Activated CD8-positive, alpha-beta memory T cell treated with anti-CD3 and anti-CD28 coated beads for 1 hour (primary cell): ENCODE measurements at places on chromosomes 4 and X.

GRCh38 chr4:102551958-102552565, 50.9 kb downstream of the NFKB1 start:
- no peak for DNase-seq

- no peak for DNase-seq
These were observed 104.0 kb downstream of the PHEX start for GRCh38 chrX:22135994-22136684.

GRCh38 chr4:40916880-40917279, 167.1 kb downstream of the NSUN7 start:
- no peak for DNase-seq

DNA sequence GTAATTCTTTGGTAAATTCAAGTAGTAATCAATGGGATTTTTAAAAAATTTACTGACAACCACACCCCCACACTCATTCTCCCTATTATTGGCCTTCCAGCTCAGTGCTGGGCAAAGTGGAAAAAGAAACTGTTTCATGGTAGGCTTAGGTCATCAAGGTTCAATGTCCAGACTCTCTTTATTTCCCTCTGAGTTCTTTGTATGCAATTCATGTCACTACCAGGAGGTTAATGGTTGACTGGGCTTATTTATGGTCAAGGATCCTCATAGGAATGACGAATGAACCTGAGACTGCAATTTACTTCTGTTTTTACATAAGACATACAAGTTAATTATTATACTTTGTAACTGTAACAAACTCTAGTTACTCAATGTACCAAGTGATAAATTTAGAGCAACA, 403.2 kb downstream of the KLHL13 start:
- DNase-seq, result no peak

GRCh38 chr4:137421796-137422195, 110.5 kb downstream of the PCDH18 start:
- DNase-seq, result no peak

DNA sequence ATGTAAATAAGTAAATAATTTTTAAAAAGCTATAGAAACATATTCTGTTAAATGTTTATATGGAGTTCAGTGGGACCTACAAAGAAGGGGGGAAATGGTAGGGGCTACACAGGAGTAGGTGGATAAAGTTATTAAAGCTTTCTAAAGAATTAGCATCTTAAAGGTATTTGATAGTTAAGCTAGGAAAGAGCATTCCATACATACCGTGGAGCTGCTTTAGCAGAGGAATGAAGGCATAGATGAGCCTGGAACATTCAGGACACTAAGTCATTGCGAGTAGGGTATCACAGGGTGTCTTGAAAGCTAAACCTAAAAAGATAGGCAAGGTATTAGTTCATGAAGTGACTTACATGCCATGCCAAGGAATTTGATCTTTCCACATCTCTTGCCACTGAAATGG, 60.4 kb downstream of the SLC10A6 start:
- DNase-seq, result no peak

- DNase-seq, result no peak
These were observed 153.4 kb downstream of the ARX start for GRCh38 chrX:24862343-24862742.

DNA sequence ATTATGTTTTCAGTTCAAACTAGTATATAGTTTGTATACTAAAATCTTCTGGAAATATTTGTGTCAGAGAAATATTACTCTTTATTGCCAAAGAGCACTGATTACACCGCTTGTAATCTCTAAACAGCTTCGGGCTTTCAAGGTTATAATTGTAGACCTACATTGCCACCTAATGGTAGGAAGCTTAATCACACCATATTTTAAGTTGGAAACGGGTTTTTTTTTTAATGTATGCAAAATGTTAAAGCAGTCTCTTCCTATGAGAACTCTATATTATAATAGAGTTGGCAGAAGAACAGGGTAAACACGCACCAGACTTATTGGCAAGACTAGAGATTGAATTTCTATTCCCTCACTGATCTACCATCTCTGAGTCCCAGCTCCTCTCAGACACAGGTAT, 19.5 kb upstream of the NFXL1 start:
- DNase-seq, result no peak

GRCh38 chr4:98314791-98315565, 53.8 kb downstream of the RAP1GDS1 start:
- DNase-seq, result no peak

DNA sequence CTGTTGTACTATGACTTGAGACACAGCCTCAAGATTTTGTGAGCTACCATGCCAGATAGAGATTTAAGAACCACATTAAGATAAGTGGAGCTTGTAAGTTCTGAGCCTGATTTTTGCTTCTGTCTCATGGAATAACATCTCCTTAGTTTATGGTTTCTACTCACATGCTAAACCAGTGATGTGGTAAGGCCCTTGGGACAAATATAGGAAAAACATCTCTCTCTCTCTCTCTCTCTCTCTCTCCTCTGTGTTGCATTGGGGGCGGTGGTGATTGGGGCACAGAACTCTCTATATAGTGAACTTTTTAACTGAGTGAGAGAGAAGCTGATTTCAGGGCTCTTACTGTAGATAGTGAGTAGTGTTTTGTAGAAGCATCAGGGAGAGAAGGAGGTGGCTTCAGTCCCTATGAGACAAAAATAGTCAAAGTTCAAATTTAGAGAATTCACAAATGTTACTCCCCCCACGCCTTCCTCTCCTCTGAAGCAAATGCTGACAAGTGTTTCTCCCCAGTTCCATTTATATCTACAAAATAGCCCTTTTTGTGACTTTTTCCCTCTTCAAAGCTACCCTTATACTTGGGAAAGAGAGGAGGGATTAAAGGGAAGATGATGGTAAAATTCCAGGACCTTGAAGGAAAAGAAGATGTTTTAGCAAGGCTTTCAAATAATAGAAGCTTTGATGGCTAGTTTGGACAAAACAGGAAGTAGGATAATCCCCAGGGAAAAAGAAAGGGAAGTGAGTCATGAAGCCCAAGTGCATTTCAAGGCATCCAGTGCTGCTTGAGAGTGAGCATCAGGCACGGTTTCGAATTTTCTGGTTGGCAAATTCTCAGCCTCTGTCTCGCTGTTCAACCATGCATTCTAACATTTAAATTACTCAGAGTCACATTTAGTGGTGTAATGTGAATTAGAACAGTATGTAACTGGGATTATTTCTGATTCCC, 134.3 kb upstream of the AP1S2 start:
- DNase-seq, result no peak

DNA sequence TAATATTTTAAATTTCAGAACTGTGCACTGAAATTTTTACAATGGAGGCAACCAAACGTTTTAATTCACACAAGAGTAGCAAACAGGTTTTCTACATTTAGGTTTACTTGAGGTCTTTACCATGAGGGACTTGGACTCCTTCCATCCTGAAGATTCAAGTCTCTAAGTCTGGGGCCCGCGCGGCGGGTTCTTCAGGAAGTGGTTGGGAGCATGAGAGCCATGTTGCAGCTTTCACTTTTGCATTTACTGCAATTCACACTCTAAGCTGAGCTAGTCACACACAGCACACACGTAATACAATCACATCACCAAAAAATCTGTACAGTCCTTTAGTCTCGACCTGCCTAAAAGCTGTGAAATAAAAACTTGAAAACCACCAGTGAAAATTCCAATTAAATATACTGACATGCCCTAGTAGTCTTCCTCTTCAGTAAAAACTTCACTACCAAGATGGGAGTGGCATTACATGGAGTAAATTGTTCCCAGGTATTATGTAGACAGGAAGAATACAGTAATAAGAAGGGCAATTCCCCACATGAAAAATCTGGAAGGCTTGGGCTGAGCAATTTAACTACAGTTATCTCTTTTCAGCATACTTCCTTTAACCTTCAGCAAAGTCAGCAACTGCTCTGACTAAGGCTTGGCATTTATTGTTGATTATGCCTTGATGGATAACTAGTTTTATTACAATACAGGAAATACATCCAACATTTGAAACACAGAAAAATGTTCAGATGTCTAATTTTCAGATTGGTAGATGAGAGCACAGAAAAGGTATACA, 571.1 kb upstream of the DIPK2B start:
- DNase-seq, result no peak

DNA sequence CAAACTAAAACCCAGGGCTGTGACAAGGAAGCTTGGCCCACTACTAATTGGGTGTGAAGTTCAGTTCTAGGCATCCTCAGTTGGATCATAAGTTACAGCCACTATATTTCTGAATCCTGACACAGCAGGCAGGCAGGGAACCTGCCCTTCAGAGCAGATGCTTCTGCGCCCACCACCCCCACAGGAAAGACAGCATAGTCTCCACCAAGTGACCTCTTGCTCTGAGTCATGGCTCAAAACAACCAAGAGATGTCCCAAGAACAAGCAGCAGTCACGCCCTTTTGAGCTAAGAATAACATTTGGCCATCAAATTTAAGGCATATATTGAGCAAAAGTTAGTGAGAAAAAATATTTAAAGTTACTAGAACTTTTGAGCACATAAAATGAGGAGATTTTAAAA, 170.7 kb upstream of the SMARCAD1 start:
- DNase-seq, result no peak

DNA sequence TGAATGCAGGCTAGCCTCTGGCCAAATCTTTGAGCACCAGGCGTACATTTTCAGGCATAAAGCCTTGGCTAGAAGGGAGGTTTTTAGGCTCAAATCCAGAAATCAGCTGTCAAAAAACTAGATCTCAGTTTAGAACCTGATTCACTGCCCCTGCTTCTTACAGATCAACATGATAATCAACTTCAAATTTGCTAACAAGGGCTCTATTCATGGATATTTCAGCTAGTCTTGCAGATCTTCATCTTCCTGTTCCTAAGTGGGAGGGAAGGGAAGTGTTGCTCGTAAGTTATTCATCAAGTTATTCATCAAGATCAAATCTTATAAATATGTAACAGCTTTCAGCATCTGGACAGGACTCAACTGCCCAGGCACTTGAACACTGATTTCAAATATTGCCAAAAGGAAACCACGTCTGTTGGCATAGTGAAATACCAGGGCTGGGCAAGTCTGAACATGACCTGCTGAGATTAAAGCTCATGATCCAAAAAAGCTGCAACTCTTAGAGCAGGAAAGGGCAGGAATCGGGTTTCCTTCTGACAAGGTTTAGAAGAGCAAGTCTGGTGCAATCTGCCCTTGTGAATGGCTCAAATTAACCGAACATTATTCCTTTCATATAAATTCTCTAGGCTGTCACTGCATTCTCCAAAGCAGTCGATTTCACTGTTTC, 200.3 kb downstream of the PDGFC start:
- no peak for DNase-seq

- DNase-seq, result no peak
These were observed 97.1 kb downstream of the AFF1 start for GRCh38 chr4:87031920-87032319.

- no peak for DNase-seq
These were observed 2184.4 kb upstream of the TENM3 start for GRCh38 chr4:180058691-180059215.

- no peak for DNase-seq
These were observed 855.0 kb upstream of the GRID2 start for GRCh38 chr4:91448668-91449330.

GRCh38 chrX:129771266-129771995, 8.3 kb upstream of the SASH3 start:
- no peak for DNase-seq

GRCh38 chr4:41640906-41641305, 102.9 kb downstream of the LIMCH1 start:
- DNase-seq, result no peak

GRCh38 chr4:85446141-85446861, 28.6 kb upstream of the ARHGAP24 start:
- DNase-seq, result no peak

- no peak for DNase-seq
These were observed 33.7 kb downstream of the HTT start for GRCh38 chr4:3108211-3108610.

DNA sequence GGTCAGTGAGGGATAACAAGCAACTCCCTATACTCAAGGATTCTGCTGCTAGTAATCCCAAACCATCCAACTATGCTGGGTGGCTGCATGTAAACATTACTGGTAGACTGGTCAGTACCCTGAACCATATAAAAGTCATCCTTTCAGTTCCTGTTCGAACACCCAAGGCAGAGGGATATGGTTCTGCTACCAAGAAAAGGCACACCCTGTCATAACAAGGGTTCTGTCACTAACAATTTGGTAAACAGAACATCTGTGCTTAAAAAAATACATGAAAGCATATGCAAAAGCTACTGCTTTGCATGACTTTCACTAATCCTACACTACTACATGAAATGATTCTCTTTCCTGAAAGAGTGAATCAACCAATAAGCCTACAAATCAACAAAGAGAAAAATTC, 76.8 kb upstream of the MCF2 start:
- DNase-seq, result no peak

DNA sequence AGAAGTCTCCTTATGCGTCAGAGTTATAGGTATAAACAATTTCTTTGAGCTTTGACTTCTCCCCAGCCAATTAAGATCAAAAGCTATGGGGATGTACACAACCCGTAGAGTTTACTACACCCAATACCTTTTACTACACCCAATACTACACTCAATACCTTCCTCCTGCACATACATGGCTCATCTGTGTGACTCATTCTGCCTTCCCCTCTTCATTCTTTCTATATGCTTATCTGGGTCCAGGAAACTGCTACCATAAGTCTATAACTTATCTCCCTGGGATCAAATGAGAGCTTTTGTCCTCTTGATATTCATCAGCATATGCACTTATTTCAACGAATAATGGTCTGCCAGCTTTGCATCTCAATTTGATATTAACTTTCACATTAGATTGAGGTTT, 28.2 kb downstream of the ANKRD50 start:
- DNase-seq, result no peak

DNA sequence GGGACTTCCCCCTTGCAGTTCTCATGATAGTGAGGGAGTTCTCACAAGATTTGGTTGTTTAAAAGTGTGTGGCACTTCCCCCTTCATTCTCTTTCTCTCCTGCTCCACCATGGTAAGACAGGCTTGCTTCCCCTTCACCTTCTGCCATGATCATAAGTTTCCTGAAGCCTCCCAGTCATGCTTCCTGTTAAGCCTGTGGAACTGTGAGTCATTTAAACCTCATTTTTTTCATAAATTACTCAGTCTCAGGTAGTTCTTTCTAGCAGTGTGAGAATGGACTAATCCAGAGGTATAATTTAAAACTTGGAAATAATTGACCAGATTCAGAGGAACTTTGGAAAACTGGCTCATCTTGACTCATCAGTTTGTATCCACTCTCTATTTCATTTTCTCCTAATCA, 129.0 kb downstream of the TMEM47 start:
- DNase-seq, result no peak

- peak; percentile 51 for DNase-seq
These were observed 17.3 kb downstream of the APLN start for GRCh38 chrX:129637217-129638109.

- DNase-seq, result no peak
These were observed 308.2 kb upstream of the EMCN start for GRCh38 chr4:100826067-100826466.

- DNase-seq, result no peak
These were observed 14.3 kb downstream of the FAM9C start for GRCh38 chrX:13029887-13030771.
